ENCODE measurements at places on chromosomes 1 and 21.

- no peak for DNase-seq
Observed at GRCh38 chr1:100780814-100781213, 61.3 kb downstream of the VCAM1 start.

- DNase-seq: peak; percentile 11
Observed at GRCh38 chr1:151539321-151540020, 638 bp upstream of the TUFT1 start.

DNA sequence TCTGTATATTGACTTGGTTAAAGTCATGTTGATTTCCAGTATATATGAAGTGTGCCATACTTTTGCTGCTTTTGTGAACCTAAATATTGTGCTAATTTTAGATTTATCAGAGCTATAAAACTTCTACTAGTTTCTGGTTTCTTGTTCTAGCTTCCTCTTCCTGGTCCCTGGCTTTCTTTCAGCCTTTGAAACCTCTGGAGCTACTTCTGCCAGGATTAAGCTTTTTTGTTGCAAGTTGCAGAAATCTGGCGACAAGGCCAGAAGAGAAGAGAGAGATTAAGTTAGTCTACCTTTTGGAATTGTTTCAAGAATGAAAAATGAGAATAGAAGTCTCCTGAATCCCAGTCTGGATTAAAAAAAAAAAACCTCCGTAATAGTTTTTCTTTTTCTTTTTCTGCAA is 13.5 kb downstream of the RNF2 start:
- DNase-seq: no peak

- no peak for DNase-seq
Observed at GRCh38 chr1:204530932-204531331, 14.7 kb downstream of the MDM4 start.

- DNase-seq: no peak
Observed at GRCh38 chr1:31881688-31882000, 56.5 kb downstream of the PTP4A2 start.

DNA sequence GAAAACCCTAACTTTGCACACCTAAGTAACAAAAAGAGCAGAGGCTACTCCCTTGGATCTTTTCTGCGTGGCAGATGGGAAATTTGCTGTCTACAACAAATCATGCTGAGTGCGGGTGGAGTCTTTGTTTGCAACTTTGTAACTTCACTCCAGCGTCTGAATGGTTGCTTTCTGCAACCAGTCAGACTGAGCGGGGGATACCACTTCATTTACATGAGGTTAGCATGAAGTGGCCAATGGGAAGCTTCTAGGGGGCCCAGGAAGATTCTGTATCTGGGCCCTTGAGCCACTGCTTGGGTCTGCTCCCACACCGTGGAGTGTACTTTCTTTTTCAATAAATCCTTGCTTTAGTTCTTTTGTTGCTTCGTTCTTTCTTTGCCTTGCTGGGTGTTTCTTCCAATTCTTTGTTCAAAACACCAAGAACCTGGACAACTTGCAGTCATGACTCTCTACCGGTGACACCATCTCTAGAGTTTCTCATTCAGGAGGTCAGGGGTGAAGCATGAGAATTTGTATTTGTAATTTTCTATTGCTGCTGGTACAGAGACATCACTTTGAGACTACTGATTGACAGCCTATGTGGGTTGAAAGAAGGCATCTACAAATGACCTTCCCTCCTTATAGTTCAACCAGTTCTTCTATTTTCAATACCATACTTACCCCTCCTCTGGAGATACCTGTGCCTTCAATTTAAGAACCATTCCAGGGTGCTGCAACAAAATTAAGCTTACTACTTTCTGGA is 55.8 kb upstream of the RC3H1 start:
- DNase-seq: no peak

- DNase-seq: no peak
Observed at GRCh38 chr1:10643607-10644306, 152.7 kb downstream of the CASZ1 start.

GRCh38 chr1:44235808-44236207 is 22.5 kb downstream of the DMAP1 start:
- DNase-seq: no peak

DNA sequence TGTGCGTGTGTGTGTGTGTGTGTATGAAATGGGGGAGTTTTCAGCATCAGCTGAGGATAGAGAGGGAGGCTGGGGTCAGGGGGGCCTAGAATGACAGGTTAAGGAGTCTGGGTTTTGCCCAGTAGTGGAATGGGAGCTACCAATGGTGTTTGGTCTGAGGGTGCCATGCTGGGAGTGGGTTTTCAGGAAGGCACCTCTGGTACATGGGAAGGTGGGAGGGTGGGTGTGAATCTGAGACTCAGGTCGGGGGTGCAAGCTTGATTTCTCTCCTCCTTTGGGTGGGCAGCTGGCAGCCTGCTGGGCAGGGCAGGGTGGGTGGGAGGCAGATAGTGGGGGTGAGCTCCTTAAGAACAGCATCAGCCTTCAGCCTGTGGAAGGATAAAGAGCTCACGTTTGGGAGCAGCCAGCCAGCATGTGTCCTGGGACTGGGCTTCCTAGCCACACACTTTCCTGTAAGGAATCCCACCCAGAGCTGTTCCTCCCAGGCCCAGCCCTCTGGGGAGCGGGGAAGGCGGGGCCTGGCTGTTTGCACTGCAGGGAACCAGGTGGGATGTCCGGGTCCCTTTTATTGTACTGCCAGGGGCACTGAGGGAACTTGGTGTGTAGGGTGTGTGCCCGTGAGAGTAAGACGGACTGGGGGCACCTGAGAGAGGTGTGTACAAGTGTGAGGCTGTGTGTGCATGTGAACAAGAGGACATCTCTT is 152.8 kb downstream of the FOXD2 start:
- no peak for DNase-seq

GRCh38 chr21:41761211-41761933 is 5.5 kb downstream of the RIPK4 start:
- DNase-seq: no peak

- no peak for DNase-seq
Observed at GRCh38 chr1:27152004-27152828, 2.7 kb downstream of the SLC9A1 start.

GRCh38 chr1:9280015-9280860 is 12.5 kb upstream of the SPSB1 start:
- DNase-seq: no peak

- DNase-seq: no peak
Observed at GRCh38 chr1:200015811-200016210, 11.7 kb upstream of the NR5A2 start.

DNA sequence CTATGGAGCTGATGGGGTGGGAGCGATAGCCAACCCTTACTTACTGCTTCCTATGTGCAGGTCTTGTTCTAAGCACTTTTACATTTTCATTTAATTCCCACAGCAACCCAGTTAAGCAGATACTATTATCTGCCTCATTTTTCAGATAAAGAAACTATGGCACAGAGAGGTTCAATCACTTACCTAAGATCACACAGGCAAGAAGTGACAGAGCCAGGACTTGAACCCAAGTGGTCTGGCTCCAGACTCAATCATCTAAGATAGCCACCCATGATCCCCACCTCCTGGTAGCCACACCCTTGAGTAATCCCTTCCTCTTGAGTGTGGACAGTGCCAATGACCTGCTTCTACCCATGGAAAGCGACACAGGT is 23.2 kb upstream of the IFNAR1 start:
- DNase-seq: no peak

- DNase-seq: no peak
Observed at GRCh38 chr1:180236698-180237509, 6.8 kb downstream of the LHX4 start.

- DNase-seq: no peak
Observed at GRCh38 chr1:204463125-204464060, 31.2 kb downstream of the PIK3C2B start.

- DNase-seq: no peak
Observed at GRCh38 chr1:40887012-40887378, 24.8 kb upstream of the CITED4 start.

DNA sequence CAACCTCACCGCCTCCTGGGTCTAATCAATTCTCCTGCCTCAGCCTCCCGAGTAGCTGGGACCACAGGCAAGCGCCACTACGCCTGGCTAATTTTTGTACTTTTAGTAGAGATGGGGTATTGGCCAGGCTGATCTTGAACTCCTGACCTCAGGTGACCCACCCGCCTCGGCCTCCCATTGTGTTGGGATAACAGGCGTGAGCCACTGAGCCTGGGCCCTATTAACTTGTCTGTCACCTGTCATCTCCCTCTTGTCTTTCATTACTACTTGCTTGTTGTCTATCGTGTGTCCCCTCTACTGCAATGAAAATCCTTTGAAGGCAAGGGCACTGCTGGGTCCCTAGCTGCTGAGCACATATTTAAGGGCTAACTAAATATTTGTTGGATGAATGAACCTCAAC is 3.4 kb downstream of the UQCRHL start:
- DNase-seq: no peak

- DNase-seq: peak; percentile 12
Observed at GRCh38 chr1:151790940-151791651, 796 bp upstream of the TDRKH start.

GRCh38 chr1:51488372-51489050 is 30.6 kb downstream of the EPS15 start:
- DNase-seq: no peak

GRCh38 chr1:64882574-64883255 is 83.6 kb downstream of the JAK1 start:
- no peak for DNase-seq

DNA sequence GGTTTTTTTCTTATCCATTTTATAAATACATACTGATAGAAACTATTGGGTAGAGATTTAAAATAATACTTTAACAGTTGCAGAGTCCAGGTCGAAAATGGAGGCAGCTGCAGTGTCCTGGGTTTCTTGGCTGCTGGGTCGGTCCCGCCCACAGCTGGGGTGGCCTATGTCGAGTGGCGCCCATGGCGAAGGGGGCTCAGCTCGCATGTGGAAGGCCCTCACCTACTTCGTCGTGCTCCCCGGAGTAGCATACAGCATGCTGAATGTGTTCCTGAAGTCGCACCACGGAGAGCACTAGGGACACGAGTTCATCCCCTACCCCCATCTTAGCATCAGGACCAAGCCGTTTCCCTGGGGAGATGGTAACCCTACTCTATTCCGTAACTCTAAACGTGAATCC is 1304.9 kb upstream of the ADGRL2 start:
- no peak for DNase-seq

- no peak for DNase-seq
Observed at GRCh38 chr1:118183586-118183985, 1.4 kb downstream of the SPAG17 start.

DNA sequence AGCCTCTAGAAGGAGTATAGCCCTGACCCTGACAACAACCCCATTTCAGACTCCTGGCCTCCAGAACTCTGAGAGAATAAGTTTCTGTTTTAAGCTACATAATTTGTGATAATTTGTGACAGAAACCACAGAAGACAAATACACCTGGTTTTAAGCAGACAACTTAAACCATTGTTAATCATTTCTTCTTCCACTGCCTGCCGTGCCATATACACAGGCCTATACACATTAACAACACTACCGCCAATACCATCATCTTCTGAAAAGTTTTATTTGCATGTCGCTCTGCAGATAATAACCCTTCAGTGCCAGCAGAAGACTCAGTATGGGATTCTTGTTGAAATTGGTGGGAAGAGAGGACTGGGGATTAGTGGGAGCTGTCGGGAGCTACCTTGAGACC is 39.9 kb upstream of the KRTAP19-8 start:
- DNase-seq: no peak

- no peak for DNase-seq
Observed at GRCh38 chr1:20190256-20191160, 4.2 kb upstream of the PLA2G2C start.

DNA sequence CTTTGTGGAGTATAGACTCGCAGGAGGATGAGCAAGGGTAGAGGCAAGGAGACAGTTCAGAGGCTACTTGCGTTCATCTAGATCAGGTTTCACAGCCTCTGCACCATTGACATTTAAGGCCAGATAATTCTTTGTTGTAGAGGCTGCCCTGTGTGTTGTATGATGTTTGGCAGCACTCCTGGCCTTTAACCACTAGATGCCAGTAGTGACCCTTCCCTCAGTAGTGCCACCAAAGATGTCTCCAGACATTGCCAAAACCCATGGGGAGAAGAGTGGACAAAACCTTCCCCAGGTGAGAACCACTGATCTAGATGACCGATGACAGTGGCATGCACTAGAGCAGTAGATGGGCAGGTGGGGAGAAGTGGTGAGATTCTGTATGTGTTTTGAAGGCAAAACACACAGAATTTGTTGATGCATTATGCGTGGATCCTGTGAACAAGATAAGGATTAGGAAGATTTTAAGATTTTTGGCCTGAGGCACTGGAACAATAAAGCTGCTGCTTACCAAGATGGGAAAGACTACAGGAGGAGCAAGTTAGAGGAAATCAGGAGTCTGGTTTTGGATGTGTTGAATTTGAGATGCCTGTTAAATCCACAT is 9.9 kb upstream of the COG2 start:
- peak; percentile 31 for DNase-seq

GRCh38 chr1:159005676-159006075 is 4.0 kb upstream of the IFI16 start:
- DNase-seq: no peak

GRCh38 chr21:26169061-26169610 is 1.4 kb downstream of the APP start:
- peak; percentile 74 for DNase-seq

GRCh38 chr1:100320311-100321099 is 31.8 kb upstream of the CDC14A start:
- DNase-seq: no peak

DNA sequence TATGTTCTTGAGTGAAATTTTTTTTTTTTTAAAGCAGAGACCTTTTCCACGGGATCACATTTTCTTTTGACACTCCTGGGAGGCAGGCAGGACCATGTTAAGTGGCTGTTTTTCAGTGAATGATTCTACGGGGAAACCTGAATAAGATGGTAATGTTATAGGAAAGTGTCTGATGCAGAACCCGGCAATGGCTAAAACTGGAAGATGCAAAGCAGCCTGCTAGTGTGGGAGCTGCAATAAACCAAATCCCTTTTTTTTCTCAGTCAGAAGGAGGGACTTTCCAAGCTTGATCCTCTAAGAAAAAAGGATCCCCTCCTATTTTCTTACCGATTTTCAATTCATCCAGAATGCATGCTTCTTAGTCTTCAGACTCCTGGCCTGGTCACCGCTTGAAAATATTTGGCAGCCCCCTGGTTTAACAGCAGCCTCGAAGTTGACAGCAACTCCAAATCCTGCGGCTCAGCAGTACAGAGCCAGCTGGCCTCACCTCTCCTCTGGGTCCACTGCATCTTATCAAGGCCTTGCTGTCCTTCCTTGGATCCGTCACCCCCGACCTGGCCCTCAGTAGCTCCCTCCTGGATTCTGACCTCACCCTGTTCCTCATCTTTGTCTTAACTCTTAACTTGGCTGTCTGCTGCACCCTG is 5.6 kb downstream of the MX2 start:
- no peak for DNase-seq

DNA sequence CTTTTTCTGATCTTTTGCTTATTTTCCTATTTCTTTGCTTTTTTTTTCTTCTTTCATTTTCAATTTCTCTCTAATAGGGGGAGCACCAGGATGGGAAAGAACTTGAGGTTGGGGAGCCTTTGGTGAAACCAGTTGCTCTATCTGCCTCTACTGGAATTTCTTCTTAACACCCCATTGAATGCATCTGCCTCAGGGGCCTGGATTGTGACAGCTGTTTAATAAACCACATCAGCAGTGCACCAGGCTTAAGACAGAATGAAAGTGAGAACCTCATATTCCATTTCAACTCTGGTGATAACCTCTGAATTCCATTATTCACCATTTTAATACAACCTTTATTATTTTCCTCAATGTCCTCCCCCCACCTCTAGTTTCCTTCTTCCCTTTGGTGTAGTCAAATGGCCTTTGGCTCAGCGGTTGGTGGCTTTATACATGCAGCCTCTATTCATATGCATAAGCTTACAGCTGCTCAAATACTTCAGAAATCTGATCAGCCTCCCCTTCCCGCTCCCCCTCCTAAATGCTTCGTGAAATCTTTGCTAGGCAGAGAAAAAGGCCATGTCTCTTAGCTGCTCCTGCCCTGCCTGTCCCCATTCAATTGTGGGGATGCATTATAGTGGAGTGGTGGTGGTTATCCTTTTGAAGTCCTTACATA is 537.3 kb upstream of the PLXNA2 start:
- no peak for DNase-seq
